ENCODE measurements at places on chromosomes 11 and 22.

DNA sequence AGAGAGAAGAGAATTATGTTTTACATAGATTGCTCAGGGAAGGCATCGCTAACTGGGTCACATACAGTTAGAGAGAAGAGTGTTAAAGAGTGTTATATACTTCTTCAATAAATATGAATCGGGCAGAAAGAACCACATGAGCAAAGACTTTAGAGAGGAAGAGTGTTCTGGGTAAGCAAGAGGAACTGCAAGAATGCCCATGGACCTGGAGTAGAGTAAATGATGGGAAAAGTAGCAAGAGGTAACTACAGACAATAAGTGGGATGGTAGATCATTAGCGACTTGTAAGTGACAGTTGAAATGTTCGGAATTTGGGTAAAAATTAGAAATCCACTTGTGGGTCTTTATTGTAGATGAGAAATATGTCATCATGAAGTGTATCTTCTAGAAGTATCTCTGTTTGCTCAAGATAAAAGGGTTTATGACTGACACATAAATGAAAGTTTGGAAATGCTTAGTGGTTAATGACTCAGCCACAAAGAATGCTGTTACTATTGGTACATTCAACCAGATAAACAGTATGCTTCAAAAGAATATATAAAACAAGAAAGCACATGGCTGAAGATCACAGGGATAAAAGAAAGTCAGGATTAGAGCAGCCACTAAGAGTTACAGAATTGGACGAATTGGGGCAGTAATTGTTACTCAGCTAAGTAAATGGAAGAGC, 229.3 kb downstream of the CASP12 start:
- DNase-seq, result no peak

GRCh38 chr11:93654226-93654625, 7.3 kb upstream of the CEP295 start:
- DNase-seq, result no peak

- DNase-seq, result no peak
Measured at GRCh38 chr11:133638921-133639320, 106.6 kb upstream of the OPCML start.

GRCh38 chr22:37778370-37779009, 29.2 kb upstream of the GCAT start:
- no peak for DNase-seq

GRCh38 chr11:9001736-9002135, 2.1 kb downstream of the NRIP3 start:
- DNase-seq, result peak; percentile 4

DNA sequence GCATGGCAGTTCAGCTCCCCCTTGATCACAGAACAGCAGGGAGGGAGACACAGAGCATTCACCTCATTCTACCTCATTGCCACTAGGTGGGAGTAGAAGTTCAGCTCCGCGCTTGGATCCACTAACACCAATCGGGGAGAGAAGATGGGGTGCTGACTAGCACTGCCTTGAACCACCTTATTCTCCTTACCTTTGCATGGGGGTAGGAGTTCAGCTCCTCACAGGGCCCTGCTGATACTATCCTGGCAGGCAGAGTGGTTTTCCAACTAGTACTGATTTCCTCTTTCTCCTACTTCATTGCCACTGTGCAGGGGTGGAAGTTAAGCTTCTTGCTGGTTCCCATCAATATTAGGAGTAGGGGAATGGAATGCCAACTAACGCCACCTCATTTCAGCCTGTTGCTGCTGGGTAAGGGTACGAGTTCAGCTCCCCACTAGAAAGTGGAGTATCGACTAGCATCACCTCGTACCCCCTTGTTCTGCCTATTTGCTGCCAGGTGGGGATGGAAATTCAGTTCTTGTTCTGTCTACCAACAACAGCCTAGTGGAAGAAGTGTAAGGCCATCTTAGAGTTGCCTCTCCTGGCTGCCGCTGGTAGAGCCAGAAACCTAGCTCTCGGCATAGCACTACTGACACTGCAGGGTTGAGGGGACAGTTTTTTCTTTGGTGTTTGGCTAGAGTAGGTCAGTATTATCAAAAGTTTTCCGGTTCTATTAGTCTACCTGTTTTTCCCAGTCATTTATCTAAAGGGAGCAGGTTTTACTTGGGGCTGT, 550.9 kb upstream of the CCDC90B start:
- DNase-seq, result no peak

- no peak for DNase-seq
Measured at GRCh38 chr11:47139878-47140277, 36.8 kb downstream of the ARFGAP2 start.

GRCh38 chr11:35418282-35419183, 825 bp downstream of the SLC1A2 start:
- DNase-seq, result no peak

DNA sequence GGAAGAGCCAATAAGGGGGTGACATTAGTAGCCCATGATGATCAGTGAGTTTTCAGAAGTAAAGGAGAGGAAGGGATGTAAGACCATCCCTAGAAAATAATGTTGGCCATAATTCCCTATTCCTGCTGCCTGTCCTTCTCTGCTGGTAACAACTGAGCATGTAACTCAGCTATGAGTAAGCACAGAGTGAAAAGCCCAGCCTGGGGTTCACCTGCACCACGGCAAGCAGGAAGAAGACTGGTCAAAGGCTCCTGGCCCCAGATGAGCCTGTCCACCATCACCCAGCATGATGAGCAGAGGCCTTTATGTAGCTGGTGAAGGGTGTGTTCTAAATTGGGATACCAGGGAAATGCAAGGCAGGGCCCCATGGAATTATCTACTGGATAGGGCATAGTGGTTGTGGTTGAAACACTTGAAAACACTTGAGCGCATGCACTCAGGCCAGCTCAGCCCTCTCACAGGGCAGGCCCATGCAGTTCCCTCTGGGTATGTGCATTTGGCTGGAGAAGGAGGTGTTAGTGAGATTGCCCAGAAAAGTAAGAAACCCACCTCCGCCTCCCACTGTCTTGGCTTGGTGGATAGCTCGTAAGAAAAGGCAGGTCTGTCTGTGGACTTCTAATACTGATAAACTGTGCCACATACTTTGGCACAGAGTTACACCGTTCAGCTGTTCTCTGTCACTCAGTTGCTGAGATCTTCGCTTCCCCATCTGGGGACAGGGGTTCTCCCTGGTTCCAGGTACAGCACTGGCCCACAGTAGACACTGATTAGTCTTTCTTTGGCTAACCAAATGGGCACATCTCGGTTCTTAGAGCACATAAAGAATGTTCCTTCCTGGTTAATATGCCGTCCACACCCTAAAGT, 86.8 kb downstream of the AMOTL1 start:
- DNase-seq, result no peak

DNA sequence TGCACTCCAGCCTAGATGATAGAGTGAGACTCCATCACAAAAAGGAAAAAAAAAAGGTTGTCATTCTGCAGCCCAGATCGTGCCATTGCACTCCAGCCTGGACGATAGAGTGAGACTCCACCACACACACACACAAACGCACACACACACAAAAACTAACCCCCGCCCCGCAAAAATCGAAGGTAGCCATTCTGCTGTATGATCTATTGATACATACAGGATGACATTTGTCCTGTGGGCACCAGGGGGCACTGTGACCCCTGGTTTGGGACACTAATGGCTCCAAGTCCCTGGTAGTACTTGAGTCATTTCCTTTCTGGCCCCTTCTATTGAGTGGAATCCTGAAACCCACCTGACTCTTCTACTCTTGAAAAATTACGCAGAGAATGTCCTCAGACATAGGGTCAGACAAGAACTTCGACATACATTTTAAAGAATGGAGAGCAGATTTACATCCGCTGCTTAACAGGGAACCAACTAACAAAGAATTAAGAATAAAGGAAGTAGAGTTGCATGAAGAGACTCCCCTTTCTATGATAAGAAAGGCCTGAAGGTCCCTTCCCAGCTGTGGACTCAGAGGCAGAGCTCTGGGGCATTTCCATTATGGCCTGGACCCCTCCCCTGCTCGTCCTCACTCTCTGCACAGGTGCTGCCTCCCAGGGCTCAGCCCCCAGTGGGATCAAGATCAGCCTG, 35.0 kb upstream of the PRAME start:
- peak; percentile 26 for DNase-seq

- no peak for DNase-seq
Measured at GRCh38 chr11:72924568-72925190, 110.5 kb downstream of the ATG16L2 start.

DNA sequence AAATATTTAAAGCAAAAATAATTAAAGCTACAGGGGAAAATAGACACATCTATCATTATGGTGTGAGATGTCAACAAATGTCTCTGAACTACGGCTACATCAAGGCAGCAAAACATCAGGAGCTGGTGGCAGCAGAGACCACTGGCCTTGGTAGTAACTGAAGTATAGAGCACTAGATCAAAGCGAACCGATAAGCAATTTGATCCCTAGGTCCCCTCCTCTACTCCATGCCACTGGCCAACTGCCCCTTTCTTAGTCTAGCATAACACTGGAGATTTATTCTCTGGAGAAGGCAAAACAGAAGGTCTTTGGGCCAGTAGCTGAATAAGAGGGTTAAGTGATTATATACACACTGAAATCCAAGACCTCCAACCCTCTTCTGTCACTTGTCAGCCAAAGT, 13.6 kb upstream of the RAB3IL1 start:
- DNase-seq, result no peak

DNA sequence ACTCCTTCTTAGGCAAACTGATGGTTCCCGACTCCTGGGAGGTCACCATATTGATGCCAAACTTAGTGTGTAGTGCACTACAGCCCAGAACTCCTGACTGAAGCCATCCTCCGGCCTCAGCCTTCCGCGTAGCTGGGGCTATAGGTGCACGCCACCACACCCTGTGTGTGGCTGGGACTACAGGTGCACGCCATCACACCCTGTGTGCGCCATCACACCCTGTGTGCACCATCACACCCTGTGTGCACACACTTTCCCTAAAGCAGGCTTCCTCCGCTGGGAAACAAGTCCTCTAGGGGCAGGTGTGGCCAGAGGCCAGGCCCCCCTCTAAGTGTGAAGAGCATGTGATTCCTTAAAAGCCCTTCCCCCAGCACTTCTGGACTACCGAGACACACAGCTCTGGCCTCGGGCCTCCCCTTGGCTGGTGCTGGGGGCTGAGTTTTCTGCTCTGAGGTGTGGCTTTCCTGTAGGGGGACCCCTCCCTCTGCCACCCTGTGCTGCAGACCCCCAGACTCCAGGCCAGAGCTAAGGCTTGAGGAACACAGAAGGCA, 81.7 kb downstream of the BCR start:
- DNase-seq, result no peak

DNA sequence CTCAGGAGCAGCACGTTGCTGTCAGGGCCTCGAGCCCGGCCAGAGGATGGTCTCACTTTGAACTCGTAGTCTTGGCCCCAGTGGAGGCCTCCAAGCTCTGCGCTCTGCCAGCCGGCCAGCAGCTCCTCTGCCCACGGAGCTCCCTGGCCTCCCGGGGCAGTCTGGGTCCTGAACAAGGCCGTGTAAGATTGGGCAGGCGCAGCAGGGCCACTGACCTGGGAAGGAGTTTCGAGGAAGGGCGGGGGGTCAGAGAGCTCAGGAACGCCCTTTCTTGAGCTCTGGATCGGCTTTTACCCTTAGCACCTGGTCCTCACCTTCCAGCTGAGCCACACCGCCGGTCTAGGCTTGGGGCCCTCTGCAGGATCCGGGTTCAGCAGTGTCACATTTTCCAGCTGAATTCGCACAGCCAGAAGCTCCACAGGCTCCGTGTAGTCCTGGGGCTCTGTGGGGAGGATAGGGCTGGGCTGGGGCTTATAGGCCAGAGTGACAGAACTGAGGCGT, 2.1 kb downstream of the ROBO4 start:
- no peak for DNase-seq

DNA sequence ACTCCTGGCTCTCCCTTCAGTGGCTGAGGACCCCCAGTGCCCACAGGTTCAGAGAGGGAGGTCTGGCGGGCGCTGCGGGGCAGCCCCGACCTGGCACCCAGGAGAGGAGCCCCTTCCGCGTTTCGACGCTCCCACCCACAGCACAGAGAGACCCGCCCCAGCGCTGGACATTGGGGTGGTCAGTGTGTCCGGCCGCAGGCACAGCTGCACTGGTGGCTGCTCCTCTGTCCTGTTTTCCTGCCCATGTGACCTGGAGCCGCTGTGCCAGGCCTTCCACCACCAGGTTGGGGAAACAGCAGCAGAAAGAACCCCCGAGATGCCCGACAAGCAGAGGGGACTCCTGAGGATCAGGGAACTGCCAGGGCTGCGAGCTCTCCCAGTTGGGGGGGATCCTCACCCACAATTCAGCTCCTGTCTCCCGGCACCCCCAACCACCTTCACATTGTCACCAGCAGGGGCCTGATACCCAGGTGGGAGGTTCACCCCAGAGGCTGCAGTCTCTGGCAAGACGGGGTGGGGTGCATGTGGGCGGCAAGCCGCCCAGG, 13.6 kb downstream of the KRTAP5-5 start:
- no peak for DNase-seq

DNA sequence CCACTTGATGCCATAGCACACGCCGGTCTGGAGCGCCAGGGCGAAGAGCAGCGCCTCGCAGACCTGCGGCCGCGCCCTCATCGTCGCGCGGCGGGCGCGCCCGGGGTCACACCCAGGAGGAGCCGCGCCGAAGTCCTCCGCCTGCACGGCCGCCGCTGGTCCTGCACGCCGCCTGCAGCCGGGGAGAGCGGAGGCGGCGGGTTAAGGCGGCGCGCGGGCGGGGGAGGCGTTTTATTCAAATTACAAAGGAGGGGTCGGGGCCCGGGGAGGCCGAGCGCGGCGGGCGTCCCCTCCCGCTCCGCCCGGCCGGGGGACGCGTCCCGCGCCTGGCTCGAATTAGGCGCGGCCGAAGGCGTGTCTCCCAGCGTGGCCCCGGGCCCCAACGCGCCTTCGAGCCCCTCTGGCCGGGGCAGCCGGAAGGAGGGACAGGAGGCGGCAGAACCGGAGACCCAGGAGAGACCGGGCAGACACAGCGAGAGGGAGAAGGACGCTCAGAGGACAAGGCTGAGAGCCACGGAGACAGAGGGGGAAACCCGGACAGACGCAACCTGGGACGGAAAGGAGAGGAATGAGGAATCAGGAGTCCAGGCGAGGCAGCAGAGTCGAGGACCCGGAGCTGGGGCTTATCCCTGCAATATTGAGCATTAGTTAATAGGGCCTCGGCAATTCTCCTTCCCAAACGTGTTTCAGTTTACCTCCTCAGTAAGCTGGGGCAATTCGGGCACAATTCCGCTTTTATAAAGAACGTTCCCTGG, at the start of gene WNT11:
TSS of gene WNT11 (minus strand) at position 176 of the 755 bp plus-strand sequence. CDS start at position 81, 95 bp downstream.
- no peak for DNase-seq

DNA sequence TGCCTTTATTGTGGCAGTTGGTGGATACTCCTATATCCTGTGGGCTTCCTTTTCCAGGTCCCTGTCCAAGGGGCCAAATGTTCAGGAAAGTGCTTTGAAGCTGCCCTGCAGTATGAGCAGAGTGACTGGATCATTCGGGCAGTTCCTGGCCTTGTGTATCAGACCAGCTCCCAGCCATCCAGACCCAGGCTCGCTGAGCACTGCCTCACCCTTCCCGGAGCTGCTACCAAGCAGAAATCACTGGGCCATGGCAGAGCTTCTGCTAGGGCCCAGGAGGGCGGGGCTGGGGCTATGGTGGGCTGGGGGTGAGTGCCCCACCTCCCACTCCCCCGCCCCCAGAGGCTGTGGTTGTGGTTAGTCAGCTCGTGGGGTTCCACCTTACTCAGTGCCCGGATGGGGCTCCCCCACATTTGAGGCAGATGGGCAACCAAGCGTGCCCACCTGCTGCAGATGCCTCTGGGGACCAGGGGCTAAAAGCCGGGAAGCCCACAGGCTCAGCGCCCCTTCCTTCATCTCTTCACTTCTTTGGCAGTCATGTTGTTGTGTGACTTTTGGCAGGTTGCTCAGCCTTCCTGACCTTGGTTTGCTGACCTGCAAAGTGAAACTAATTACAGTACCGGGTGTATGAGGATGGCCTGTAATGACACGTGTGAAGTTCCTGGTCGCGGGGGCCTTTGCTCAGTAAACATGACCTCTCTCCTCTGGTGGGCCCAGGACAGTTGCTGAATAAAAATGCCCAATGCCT, 2.1 kb upstream of the LRRC32 start:
- DNase-seq, result no peak

GRCh38 chr11:128917144-128917724, 25.4 kb downstream of the TP53AIP1 start:
- no peak for DNase-seq
